Right hindlimb (tissue), 1 donor: ENCODE measurements at places on chromosomes 5 and 9.

- DNase-seq: no peak
Observed at GRCh38 chr9:34250721-34251120, 71.9 kb downstream of the UBAP1 start.

DNA sequence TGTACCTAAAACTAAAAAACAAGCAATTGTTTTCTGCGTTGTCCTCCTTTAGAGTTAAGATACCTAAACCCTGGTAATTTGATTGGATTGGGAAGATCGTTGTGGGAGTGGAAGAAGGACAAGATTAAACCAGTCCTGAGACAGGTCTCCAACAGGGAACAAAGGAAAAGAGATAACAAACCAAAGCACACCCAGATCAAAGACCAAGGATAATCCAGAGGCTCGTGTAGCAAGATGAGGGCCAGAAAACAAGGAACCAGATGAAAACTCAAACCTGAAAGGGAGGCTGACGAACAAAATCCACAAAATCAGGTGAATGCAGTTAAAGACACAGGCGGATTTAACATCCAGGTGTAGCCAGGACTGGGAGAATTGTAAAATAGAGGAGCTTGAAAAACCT, 618.1 kb downstream of the SLCO4C1 start:
- DNase-seq: no peak

GRCh38 chr9:20376042-20376441, 246.3 kb downstream of the MLLT3 start:
- DNase-seq: no peak

GRCh38 chr9:112621018-112621655, 96.8 kb downstream of the INIP start:
- no peak for DNase-seq

GRCh38 chr9:6887051-6887450, 129.3 kb downstream of the KDM4C start:
- no peak for DNase-seq

DNA sequence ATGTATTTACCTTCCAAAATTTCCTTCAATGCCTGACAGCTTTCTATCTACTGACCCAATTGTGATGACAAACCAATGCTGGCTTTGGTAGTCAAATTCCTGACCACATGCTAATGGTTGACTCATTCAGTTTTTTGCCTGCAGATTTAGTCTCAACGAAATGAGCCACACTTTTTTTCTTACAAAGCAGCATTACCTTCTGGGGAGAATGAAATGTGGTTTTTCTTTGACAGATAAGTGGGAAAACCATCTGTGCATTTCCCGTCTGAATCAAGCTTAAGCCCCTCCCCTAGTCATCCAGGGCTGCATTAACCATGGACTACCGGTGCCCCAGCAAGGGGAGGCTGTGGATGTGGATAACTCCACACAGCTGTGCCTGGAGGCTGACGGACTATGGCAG, 99.6 kb upstream of the TAF11L2 start:
- DNase-seq: no peak

DNA sequence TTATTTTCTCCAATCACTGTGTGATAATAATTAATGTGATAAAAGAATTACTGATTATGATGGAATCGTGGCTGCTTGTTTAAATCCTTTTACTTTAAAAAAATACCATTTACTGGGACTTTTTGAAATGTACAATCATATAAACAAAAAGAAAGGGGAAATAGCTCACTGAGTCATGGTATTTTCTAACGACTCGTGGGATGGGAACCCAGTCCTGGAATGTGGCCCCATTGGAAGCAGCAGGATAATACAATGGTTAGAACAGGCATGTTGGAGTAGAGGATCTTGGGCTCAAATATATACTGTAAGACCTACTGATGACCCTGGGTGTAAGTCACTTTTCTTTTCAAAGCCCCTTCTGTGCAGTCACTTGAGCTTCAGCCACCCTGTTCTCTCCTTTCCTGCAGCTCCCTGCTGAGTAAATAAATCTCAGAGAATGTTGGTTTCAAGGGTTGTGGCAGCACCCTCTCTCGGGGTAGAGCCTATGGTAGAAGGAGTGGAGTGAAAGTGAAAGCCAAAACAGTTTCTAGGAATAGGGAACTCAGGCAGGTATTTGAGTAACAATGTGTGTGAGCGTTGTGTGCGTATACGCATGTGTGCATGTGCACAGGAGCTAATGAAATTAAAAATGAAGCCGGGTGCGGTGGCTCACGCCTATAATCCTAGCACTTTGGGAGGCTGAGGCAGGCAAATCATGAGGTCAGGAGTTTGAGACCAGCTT, 40.8 kb upstream of the LARP1 start:
- no peak for DNase-seq

GRCh38 chr5:856531-857425, 6.0 kb upstream of the ZDHHC11 start:
- no peak for DNase-seq

DNA sequence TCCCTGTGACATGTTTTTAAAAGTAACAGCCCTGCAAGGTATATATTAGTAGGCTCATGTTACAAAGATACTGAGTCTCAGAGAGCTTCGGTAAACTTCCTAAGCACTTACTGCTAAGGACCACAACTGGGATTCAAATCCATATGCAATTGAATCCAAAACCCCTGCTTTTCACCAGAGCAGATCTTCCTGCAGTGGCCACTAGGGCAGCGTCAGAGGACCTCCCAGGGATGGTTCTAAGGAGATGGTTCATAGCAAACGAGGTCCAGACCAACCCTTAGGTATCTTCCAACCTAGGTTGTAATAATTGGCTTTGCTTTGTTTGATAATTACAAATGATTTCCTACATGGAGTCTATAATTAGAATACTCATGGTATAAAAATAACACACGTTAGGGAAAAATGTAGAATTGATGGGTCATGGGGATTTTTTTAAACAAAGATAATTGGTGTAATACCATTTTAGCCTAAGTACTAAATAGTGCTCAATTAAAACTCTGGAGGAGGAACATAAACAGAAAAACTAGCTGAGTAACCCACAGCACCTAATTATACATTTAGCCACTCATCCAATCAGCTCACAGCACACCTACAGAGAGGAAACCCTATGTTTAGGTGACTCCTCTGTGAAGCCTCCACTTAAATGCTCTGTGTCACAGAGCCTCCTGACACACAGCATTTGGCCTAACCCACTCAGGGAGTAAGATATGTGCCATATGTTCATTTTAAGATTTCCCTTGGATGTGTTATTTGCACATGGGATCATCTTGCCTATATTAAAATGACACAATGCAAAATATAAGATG, 10.0 kb upstream of the CAST start:
- no peak for DNase-seq

DNA sequence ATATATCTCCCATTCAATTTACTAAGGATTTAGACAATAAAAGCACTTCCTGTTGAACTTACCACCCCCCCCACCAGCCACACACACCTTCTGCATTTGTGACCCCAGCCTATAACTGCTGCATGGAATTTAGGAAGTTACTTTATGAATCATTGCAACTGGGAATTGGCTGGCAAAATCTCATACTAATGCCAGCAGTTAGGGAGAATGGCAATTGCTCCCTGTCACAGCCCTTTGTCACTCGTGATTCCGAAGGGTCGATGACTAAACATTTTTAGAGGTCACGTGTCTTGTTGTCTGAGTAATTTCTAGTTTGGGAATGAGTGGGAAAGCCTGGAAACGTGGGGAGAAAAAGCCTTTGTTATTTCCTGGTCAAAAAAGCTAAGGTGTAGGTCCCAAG, 46.6 kb upstream of the PCA3 start:
- DNase-seq: no peak

DNA sequence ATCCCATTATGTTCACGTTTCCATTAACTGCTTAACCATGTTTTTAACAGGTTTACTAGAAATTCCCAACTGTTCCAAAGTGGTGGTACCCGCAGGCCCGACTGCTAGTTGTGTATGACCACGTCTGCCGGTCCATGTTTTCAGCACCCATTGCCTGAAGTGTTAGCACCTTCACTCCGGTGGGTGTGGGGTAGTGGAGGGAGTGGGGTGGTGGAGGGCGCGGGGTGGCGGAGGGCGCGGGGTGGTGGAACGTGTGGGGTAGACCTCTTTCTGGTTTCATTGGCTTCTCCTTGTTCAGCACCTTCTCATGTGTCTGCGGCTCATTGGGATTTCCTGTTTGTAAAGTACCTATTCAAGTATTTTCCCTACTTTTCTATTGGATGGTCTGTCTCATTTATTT, 37.7 kb downstream of the TPPP start:
- no peak for DNase-seq

- DNase-seq: peak; percentile 48
Observed at GRCh38 chr9:120619751-120620655, 40.0 kb upstream of the CDK5RAP2 start.

GRCh38 chr5:116887104-116887503, 312.5 kb upstream of the SEMA6A start:
- DNase-seq: no peak

- DNase-seq: no peak
Observed at GRCh38 chr5:158876263-158876942, 223.3 kb downstream of the EBF1 start.

DNA sequence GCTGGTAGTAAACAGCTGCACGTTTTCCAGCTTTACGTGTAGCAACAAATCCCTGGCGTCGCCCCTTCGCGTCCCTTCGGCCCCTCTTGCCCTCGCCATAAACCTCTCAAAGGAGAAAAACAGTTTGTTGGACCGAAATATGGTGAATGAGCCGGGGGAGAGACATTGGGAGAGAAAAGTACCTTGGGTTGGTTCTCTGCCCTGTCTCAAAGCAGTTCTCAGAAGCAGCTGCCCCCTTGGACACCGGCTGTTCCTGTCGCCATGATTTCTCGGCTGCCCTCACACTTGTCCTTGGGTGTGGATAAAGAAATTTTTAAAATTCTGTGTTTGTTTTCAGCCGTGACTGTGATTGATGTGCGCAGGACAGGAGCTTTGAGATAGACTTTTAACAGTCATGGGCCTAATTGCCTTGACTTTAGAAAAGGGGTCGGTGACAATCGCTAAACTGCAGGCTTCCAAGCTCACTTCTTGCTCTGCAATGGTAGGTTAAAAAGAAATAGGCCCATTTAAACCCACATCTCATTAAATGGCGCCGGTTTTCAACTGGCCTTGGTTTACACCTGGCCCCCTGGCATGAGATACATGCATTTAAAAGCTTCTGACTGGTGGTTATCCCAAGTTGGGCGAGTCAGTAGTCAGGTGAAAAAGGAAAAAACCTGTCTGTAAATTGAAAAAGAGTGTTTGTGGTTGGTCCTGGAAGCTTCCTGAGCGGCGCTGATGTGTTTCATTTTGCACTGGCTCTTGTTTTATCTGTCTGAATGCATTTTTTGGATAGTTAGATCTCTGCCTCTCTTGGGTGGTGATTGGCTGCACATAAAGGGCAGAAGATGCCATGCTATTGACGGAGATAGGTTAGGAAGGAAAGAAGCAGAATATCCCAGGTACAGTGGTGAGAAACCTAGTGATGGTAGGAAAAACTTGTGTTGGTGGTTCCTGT, 983 bp downstream of the RCL1 start:
- DNase-seq: no peak

GRCh38 chr9:13145340-13145739, 134.2 kb downstream of the MPDZ start:
- no peak for DNase-seq

GRCh38 chr5:33969572-33970452, 14.7 kb downstream of the SLC45A2 start:
- peak; percentile 31 for DNase-seq

- no peak for DNase-seq
Observed at GRCh38 chr5:112649882-112650281, 87.8 kb upstream of the APC start.

DNA sequence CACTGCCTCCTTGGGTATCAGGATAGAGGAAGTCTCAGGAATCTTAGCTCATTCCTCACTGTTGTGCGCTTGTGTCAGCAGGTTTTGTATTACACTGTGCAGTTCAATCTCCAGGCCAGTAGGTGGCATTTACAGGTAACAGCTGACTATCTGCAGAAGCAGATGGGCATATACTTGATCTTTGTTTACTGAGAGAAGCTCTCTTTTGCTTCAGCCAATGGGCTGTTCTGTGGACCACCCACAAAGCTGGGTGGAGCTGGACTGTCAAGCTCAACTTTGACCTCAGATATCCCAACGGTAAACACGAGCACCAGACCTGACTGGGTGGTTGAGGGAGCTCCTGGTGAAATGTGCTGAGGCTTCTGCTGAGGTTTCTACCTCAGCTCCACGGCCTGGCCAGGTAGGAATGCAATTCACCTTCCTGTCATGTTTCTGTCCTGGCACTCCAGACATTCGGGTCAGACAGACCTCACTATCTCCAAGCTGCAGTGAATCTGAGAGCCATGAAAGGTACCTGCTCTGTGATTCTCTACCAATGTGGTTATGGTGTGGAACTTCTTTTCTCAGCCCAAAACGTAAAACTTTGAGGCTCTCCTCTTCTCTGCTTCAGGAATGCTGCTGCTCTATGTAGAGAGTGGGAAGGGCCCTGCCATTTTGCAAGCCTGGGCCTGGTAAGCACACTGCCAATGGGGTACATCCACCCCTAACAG, 167.9 kb upstream of the ACTBL2 start:
- DNase-seq: no peak

GRCh38 chr9:38421498-38422211, 2.6 kb downstream of the IGFBPL1 start:
- no peak for DNase-seq

DNA sequence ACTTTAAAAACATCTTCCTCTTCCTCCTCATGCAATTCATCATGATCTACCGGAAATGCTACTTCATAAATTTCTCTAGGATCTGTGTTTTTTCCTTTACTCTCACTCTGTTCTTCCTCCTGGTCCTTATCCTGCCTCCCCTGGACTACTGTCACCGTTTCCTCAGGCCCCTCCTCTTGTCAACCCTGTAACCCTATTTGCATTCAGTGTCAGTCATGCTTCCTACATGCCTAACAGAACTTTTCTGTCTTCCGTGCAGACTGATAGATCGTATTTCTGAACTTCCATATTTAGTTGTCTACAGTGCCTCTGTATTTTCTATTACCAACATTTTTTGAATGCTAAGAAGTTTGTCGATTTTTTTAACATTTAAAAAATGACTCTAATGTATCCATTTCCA, 27.3 kb downstream of the HTR4 start:
- no peak for DNase-seq

- no peak for DNase-seq
Observed at GRCh38 chr9:108787690-108788048, 68.1 kb downstream of the ACTL7B start.

DNA sequence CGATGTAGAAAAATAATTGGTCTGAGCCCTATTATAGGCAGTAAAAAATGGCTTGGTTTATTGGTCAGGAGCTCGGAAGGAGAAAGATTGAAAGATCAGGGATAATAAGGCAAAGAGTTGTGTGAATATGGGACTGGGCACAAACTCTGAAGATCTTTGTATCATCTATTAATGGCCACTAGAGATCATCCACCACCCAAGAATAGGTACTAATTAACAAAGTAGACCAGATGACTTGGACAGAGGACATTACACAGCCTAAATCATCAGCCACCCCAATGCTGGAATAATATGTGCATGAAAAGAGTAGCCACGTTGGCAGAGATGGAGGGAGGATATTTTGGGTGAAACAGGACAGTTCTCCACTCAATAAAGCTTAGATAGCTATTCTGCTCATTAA, 364.1 kb downstream of the EFNA5 start:
- no peak for DNase-seq
